ENCODE measurements at places on chromosomes 11 and 22.

DNA sequence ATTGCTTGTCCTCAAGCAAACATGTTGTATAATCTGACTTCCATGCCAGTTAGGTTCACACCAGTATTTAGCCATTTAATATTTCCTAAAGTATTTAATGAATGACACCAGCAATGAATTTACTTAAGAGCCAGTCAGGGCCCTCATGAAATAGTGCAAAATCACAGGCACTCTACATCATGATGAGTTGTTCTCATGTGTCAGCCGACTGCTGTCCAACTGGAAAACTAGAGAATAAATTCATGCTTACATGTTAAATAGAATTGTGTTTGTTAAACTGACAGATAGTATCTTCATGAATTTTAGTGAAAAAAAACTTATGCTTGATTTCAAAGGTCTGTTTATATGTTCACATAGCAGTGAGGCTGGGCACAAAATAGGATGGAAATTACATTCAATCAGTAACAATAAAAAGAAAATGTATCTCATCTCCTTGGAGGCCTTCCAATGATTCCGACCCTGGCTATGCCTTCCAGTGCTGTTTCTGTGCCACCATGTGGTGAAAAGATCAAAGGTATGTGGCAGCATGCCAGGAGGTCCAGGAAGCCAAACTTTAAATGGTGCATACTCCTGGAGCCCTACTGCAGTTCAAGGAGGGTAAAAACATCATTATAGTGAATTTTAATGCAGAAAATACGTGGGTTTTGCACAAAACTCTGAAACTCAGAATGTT lies 45.2 kb downstream of the CTSC start:
- DNase-seq = peak; percentile 48

- DNase-seq = no peak
These were observed 81.2 kb upstream of the LDLRAD3 start for GRCh38 chr11:35862666-35863065.

GRCh38 chr22:37734964-37735451 lies 38.2 kb downstream of the TRIOBP start:
- no peak for DNase-seq

DNA sequence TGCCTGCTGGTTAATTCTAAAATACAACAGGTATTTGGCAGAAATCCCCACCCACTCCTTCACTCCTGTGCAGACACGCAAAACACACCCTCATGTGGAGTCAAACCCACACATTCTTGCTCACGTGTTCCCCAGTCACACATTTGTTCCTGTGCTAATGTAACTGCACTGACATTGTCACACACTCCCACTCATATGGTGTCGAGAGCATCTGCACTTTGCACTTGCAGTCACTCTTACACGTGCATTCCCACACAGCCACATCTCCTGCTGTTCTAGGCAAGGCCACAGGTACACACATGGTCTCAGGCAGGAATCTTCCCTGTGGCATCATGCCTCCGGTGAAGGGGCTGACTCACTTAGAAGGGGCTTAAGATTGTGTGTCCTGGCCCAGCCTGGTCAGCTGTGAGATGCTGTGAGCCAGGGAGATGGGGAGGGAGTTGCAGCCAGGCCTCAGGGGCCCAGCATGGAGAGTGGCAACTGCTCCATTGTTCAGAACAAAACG lies 395.0 kb downstream of the TENM4 start:
- DNase-seq = peak; percentile 62

GRCh38 chr11:70029115-70029860 lies 48.8 kb upstream of the ANO1 start:
- peak; percentile 37 for DNase-seq

GRCh38 chr22:47213571-47214230 lies 451.3 kb downstream of the TBC1D22A start:
- peak; percentile 45 for DNase-seq

- DNase-seq = peak; percentile 72
These were observed 2.4 kb downstream of the SIDT2 start for GRCh38 chr11:117180661-117181585.

GRCh38 chr11:16408619-16409018 lies 52.3 kb upstream of the SOX6 start:
- DNase-seq = no peak

DNA sequence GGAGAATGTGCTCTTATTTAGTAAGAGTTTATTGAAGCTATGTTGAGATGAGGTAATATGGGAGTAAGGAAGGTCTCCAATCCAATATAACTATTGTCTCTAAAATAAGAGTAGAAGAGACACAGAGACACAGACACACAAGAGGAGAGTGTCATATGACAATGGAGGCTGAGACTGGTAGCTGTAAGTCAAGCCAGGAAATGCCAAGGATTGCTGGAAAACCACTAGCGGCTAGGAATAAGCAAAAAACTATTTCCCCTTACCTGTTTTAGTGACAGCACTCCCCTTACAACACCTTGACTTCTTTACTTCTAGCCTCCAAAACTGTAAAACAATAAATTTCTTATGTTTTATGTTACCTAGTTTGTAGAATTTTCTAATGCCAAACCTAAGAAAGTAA lies 1652.8 kb downstream of the LRRC4C start:
- DNase-seq = peak; percentile 26

- no peak for DNase-seq
These were observed 28.4 kb upstream of the CACNG2 start for GRCh38 chr22:36731916-36732315.

GRCh38 chr11:126350836-126351235 lies 4.7 kb upstream of the ST3GAL4 start:
- DNase-seq = no peak

- no peak for DNase-seq
These were observed 29.0 kb downstream of the TRMU start for GRCh38 chr22:46364341-46365165.

DNA sequence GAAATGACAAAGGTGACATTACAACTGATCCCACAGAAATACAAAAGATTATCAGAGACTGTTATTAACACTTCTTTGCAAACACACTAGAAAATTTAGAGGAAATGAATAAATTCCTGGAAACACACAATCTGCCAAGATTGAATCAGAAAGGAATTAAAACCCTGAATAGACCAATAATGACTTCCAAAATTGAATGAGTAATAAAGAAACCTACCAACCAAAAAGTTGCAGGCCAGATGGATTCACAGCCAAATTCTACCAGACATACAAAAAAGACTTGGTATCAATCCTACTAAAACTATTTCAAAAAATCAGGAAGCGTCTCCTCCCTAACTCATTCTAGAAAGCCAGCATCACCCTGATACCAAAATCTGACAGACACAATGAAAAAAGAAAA lies 17.2 kb downstream of the RAB38 start:
- no peak for DNase-seq

DNA sequence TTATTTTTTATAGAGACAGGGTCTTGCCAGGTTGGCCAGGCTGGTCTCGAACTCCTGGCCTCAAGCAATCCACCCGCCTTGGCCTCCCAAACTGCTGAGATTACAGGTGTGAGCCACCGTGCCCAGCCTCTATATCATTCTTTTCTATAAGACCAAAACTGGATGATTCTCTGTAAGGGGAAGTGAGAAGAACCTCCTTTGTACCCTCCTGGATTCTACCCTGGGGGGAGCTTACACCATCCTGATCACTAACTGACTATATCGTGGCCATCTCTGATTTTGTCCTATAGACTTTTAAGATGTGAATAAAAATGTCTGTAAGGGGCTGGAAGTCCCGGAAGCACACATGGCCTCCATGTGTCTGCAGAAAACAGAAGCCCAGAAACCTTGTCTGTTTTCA lies 9.1 kb downstream of the PIWIL4 start:
- no peak for DNase-seq

DNA sequence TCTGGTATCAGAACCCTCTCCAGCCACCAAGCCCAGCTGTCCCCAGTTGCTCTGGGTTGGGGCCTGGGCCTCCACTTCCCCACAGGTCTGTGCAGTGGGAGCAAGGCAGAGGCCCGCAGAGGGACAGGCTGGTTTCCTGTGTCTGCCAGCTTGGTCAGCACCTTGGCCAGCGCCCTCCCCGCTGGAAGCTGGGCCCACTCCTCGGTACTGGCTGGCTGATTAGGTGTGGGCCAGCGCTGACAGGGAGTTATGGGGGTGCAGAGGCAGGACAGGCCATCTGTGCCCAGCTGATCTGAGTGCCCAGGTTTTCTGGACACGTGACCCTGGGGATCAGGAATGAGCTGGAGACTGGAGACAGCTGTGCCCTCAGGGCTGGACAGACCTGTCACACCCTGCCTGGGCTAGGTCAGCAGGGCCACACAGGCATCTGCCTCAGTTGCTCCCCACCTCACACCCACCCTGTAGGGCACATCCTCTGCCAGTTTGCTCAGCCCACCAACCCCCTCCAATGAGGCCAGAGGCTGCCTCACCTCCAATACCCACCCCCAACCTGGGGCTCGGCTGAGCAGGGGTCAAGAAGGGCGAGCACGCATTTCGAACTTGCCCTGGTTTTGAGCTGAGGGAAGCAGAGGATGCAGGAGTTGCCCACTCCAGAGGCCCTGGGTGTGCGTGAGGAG lies 175.3 kb downstream of the IGLL1 start:
- peak; percentile 20 for DNase-seq

DNA sequence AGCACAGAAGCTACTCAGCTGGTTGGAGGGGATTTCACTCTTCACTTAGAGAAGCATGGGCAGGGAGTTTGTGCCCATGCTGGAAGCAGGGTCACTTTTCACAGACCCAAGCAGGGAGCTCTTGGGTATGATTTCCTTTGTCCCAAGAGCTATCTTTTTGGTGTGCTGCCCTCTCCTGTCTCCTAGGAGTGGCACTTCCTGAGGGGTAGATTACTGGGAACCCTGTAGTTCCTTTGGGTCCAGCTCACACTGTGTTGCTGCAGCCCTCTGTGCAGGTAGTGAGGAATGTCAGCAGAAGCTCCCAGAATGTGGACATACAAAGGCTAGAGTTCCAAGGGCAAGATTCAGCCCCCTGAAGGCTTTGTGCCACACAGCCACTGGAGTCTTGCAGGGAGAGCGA lies 537.1 kb upstream of the ANO3 start:
- no peak for DNase-seq

DNA sequence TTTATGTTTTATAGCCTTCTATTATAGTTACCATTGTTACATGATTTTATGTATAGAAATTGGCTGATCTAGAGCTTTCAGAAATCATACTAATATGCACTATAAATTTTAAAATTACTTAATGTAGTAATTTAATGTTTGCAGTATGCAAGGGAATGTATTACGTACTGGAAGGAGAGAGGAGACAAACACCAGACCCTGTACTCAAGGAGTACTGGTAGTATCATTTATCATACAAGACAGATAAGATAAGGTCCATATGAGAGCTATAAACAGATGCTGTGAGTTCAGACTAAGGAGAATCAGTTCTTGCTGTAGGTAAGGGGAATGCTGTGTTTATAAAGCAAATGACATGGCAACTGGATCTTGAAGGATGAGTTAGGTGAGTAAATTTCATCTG lies 765 bp downstream of the BCO2 start:
- no peak for DNase-seq

DNA sequence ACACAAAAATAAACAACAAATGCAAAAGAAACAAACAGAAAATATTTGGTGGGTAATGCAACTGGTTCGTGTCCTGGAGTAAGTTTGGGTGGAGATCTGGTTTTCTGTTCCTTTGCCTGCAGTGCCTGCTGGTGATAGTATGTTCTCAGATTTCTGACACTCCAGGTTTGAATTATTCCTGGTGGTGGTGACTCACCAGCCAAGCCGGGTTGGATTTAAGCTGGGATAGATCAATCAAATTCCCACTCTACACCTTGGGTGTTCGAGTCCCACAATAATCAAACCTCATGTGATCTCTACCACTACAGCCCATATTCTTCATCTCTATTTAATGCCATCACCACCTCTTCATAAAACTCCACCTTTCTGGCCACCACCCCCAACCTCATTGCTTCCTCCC lies 421.8 kb downstream of the NTM start:
- DNase-seq = peak; percentile 58

DNA sequence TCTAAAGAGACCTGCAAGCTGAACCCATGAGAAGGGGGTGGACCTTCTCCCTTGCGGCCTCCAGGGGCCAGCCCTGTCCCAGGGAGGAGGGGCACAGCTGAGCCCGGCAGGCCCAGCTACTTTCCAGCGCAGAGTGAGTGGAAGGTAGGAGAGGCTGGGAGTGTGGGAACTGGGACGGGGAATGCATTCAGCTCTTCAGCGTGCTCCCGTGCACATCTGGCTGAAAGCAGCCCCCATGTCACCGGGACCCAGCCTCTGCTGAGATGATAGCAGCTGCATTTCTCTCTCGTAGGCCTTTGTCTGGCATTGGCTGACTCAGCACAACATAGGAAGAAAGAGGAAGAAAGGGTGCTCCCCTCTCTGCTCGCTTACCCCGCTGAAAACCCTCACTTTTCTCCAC lies 951.5 kb downstream of the TBC1D22A start:
- DNase-seq = no peak

GRCh38 chr22:39230261-39231196 lies 14.3 kb downstream of the PDGFB start:
- DNase-seq = no peak

Data from HT1080 (cell line).